ENCODE measurements at places on chromosomes 2 and 18. TPM values are rescaled to one million over a fixed set of nuclear protein-coding genes. Genes with fewer than 3 reads are reported as not detected.

- no peak for DNase-seq
Measured at GRCh38 chr2:8652774-8653426, 29.0 kb upstream of the ID2 start.

FKBP1B gene
- total RNA-seq, result not detected

DNA sequence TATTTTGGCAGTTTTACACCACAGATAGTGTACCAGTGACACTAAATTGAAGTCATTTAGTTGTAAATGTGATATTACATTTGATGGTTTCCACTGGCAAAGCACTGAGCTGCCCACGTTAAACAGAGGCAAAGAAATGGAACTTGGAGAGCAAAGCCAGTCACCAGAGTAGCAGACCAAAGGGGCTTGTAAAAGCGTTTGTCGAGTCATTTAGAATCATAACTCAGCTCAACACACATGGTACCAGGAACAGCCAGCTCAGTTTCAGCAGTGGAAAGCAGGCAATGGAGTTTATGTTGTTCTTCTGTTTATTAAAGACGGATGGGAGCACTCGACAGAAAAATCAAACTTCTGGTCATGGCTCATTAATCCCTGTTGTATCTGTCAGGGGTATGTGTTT lies 91.2 kb downstream of the POU3F3 start:
- DNase-seq, result no peak

DNA sequence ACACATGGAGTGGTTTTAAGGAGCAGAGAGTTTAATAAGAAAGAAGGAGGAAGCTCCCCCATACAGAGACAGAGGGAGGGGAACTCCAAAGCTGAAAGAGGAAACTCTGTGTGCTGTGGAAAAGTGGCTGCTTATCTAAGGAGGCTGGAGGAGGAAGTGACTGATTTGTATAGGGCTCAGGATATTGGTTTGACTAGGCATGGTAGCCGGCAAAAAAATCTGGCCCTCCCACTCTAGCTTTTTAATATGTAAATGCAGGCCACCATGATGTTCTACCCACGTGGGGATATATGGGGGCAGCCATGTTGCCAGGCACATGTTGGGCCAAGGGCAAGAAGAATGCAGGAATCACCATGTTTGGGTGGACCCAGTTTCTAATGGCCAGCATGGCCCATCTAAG lies 64.3 kb downstream of the HNMT start:
- DNase-seq, result no peak

GRCh38 chr18:26579941-26580618 lies 31.7 kb upstream of the KCTD1 start:
- no peak for DNase-seq

SPTBN1 gene
- 167 TPM for total RNA-seq

DNA sequence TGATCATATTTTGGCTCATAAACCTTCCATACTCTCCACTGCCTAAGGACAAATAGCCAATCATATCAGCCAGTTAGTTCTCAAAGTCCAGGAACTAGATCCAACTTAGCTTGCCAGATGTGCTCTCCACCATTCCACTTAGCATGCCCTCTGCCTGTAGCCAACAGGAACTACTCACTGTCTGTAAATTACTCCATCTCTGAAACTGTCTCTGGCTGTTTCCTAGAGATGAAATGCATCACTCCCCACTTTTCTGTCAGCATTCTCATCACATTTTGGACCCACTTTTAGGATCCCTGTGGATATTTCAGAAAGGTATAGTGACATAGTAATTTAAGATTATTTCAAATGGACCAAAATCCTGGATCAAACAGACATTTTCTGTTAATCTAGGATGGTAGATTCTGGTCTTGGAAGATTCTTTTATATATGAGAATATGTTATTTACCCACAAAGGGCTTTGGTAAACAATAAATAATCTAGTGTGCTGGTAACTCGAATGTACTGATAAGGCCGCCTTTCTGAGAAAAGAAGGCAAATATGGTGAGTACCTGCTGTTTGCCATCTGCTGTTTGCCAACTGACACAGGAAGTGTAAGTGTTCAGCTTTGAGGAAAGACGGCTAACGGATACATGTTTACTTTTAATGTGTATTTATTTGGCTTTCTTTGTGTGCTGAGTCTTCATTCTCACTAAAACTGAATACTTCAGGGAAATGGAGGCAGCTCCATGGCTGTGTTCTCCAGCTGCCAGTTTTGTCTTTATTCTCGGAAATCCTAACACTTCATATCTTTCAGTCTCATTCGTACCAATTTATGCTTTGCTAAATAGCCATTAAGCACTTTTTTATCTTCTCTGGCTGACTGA lies 79.5 kb downstream of the EVA1A start:
- DNase-seq, result no peak

All from naive thymus-derived CD4-positive, alpha-beta T cell (primary cell).